Aorta (tissue), 5 donors: ENCODE measurements at places on chromosomes 3 and 15.

DNA sequence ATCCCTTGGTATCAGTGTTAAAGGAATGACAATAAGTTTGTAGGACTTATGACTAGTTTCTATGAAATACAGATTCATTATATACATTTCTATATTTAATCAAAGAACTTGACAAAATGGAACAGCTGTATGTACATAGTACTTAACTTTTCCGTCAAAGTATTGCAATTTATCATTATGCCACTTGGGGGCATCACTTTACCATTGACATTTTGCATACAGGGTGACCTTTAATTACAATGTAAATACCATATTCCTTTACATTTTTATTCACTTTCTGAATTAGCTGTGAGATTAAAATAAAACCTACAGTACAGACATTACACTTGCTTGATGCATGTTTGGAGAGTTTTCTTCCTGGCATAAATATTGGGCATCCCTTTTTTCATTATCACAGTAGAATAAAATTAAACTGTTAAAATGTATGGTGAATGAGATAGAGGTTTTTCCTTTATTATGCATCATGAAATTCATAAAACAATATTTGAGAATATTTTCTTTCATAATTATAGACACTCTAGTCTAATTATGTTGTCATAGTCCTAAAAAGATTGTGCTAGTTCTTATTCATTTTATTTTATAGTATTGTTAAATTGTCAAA is 6.9 kb downstream of the NEK11 start:
- H3K4me3 ChIP-seq = no peak overlapping the region
- DNase-seq = no peak
- no peaks in the 10 kb centered on the region for H3K36me3 ChIP-seq
- H3K27ac ChIP-seq = no peak overlapping the region

GRCh38 chr15:74614744-74615507 is 710 bp upstream of the CLK3 start:
- no peaks in the 10 kb centered on the region for H3K36me3 ChIP-seq
- peak overlapping the region; percentile 66 for H3K4me3 ChIP-seq
- H3K4me1 ChIP-seq = no peaks in the 10 kb centered on the region
- peak; percentile 89 for DNase-seq

DNA sequence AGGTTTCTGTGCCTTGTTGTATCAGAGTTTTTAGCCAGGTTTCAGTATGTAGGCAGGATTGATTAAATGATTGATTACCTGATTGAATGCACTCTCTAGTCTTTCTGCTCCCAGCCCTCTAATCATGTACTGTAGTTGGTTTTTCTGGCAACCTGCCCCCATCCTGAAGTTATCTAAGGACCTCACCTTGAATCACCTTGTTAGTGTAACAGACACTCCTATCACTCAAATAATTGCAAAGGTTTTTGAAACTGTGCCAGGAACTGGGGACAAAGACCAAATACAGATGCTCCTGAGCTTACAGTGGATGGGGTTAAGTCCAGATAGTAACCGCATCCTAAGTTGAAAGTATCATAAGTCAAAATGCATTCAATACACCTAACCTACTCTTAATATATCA is 141.5 kb upstream of the EIF1B start:
- no peaks in the 10 kb centered on the region for H3K4me1 ChIP-seq
- no peaks in the 10 kb centered on the region for H3K27me3 ChIP-seq
- DNase-seq = no peak

DNA sequence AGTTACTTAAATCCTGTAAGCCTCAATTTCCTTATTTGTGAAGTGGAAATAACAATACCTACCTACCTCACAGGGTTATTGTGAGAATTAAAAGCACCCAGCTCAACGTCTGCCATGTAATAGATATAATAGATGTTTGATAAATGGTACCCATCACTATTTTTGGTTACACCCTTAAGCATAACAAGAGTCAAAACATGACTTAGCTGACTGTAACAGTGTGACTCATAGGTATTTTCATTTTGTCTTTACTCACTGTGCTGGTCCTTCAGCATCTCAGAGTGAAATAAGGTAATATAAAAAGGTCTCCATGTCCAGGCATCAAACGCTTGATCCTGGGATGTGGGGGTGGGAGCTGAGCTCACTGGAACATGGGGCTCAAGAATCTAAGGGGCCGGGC is 3.1 kb downstream of the CPLX3 start:
- no peak overlapping the region for H3K4me3 ChIP-seq
- H3K4me1 ChIP-seq = no peaks in the 10 kb centered on the region
- no peaks in the 10 kb centered on the region for H3K36me3 ChIP-seq
- no peak overlapping the region for H3K27ac ChIP-seq
- no peaks in the 10 kb centered on the region for H3K27me3 ChIP-seq

GRCh38 chr3:21682206-21682605 is 68.8 kb downstream of the ZNF385D start:
- no peak overlapping the region for H3K4me3 ChIP-seq
- H3K27ac ChIP-seq = no peak overlapping the region
- peaks cover 23% of the 10 kb centered on the region for H3K4me1 ChIP-seq
- H3K27me3 ChIP-seq = no peaks in the 10 kb centered on the region

- no peak overlapping the region for H3K4me3 ChIP-seq
- no peaks in the 10 kb centered on the region for H3K27me3 ChIP-seq
- H3K4me1 ChIP-seq = peaks cover 3% of the 10 kb centered on the region
- no peak overlapping the region for H3K27ac ChIP-seq
- DNase-seq = no peak
- H3K36me3 ChIP-seq = no peaks in the 10 kb centered on the region
Observed at GRCh38 chr3:99212969-99213368, 311.5 kb upstream of the DCBLD2 start.

DNA sequence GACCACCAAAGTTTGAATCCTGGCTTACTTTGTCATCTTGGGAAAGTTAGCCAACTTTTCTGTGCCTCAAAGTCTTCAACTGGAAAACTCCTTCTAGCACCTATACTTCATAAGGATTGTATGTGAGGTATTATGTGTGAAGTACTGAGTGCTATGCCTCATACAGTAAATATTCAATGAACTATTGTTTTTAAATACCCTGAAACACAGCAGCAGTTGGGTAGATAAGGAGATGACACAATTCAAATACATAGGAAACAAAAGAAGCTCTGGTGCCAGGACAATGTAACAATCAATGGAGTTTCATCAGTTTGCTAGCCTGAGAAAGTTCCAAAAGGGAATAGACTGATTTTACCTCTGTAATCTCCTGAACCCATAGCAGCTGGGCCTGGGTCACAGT is 43.3 kb downstream of the TUBGCP4 start:
- H3K27ac ChIP-seq = no peak overlapping the region
- H3K4me1 ChIP-seq = no peaks in the 10 kb centered on the region
- H3K36me3 ChIP-seq = peaks cover 25% of the 10 kb centered on the region

DNA sequence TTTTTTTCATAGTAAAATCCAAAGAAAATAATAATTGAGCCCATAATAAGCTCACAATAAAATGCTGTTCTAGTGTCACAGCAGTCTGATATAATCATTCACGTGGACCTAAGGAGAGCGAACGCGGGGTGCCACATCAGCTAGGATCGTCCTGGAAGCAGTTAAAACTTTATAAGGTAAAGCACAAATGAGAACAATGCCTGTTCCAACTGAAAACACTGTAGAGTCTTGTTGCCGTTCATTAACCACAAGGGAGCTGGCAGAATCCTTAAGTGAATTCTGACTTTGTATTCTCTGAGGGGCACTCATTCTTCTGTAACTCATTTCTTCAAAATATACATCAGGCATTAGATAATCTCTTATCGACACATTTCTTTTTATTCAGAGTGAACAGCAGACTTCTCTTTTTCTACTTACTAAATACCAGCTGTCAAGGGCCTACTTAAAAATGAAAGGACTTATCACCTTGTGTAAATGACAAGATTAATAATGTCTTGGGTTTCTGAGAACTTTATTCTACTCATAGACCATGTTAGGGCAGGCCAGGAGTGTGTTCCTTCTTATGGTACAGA is 524.6 kb downstream of the MECOM start:
- no peak for DNase-seq
- peaks cover 5% of the 10 kb centered on the region for H3K4me1 ChIP-seq
- H3K4me3 ChIP-seq = peak overlapping the region; percentile 29
- H3K27ac ChIP-seq = no peak overlapping the region
